Stimulated activated CD4-positive, alpha-beta T cell treated with anti-CD3 and anti-CD28 coated beads, Interleukin-1b, Interleukin-23, amount 100 ng/mL, for 24 hours (primary cell): ENCODE measurements at places on chromosomes 16 and 17.
A peak's percentile ranks its signal among the peaks of the same experiment; 100 is the strongest.

DNA sequence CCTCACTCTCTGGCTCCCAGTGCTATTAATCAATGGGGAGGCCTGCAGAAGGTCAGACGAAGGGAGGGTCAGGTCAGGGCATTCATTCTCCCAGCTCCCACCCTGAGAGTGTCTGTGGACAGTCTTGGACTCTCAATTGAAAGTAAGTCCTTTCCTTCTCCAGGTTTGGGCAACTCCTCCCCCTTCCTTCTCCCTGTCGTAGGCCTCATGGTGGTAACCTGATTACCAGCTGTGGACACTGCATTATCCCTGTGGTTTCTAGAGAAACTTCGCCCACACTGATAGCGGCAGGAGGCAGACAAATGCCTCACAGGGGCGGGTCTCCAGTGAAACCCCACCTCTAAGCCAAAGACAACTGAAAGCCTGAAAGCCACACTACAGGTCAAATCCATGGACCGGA is 57.7 kb upstream of the SLC25A19 start:
- no peak for DNase-seq

- DNase-seq: peak; percentile 71
Observed at GRCh38 chr17:78168242-78168902, at the start of gene SYNGR2. Gene SYNGR2, plus strand, starts transcription at chr17:78168581. Its CDS starts 36 bp downstream, at chr17:78168617.

- no peak for DNase-seq
Observed at GRCh38 chr16:4535627-4536108, 2.9 kb downstream of the CDIP1 start.

DNA sequence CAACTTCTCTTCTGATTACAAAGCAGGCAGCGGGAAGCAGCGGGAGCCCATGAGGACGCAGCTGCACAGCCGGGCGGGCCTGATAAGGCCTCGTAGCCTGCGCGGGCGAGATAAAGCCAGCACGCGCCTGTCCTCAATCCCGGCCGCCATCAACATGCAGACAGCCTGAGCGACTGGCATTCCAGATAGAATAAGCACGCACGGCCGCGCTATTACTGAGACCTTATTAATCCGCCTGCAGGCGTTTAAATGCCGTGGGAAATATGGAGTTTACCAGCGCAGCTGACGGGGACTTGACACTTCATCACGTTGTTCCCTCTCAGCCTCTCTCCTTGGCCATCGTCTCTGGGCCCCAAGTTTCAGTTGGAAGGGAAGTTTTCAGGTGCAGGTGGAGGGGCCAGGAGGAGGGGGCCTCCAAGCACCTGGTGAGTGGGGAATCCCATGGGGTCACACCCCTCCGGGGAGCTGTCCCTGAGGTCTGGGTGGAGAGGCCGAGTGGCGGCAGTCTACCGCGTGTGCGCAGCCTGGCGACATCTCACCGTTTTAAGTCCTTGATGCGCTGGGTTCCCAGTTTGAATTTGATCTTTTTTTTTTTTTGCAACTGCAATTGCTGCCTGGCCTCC is 27.3 kb upstream of the CBFA2T3 start:
- no peak for DNase-seq

GRCh38 chr16:9922441-9922840 is 259.8 kb downstream of the GRIN2A start:
- DNase-seq: no peak

GRCh38 chr17:34723875-34724274 is 144.5 kb downstream of the TMEM132E start:
- no peak for DNase-seq

- no peak for DNase-seq
Observed at GRCh38 chr17:7729816-7730215, 12.3 kb downstream of the DNAH2 start.

DNA sequence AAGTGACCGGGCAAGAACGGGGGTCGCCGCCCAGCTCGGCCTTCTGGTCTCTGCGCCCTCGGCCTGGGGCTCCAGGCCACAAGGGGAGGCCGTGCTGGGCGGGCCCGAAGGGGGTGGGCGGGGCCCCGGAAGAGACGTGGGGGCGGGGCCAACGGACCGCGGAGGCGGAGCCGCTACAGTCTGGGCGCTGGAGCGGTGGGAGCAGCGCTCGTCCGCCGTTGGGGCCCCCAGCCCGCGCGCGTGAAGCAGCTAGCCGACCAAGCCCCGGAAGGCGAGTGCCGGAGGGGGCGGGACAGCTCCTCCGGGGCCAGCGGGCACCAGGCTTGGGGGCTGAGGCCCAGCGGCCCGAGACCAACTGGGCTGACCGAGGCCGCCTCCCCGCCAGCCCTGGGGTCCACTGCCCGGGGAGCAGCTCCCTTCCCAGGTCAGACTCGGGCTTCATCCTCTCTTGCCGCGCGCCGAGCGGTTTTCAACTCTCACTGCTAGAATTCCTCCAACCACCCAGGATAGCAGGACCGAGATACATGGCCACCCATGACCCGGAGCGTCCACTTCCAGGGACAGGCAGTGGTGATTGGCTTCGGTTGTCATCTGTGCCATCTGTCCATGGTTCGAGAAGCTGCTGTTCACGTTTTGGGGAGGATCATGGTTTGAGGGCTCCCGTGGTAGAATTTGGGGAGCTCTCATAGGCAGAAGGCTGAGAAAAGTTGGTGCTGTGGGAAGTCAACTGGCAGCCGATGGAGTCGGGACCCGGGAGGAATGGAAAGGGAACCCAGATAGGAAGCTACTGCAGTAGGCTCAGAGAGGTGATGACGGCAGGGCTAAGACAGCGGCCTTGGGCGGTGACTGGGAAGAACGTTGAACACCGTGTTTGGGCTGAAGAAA is 44.6 kb upstream of the LCMT1 start:
- peak; percentile 49 for DNase-seq

DNA sequence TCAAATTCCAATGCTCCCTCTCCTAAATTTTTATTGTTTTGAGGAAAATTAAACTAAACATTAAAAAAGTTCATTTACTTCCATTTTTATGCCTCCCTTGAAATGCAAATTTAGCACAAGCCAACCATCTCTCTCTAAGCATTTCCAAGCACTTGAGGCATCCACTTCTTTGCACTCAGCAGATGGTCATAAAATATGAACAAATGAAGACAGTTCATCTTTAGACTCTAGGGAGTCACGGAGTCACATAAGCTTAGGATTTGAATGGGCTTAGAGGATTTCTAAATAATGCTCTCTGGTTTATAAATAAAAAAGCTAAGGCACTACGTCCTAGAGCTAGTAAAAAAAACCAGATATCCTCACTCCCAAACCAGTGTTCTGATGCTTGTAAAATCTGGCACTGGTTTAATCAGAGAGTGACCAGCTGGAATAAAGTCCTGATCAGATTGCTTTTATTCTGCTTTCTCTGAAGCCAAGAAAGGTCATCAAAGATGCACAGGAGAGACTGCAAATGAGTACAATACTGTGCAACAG is 204.2 kb downstream of the CA10 start:
- no peak for DNase-seq

GRCh38 chr17:79087428-79088143 is 13.0 kb downstream of the ENGASE start:
- DNase-seq: peak; percentile 60

- no peak for DNase-seq
Observed at GRCh38 chr17:57357830-57358430, 101.6 kb downstream of the MSI2 start.
